ENCODE measurements at places on chromosomes 12 and 14. TPM values are rescaled to one million over a fixed set of nuclear protein-coding genes. Genes with fewer than 3 reads are reported as not detected.

C14orf39 gene
- 0.36 TPM for polyA plus RNA-seq

ZBTB42 gene
- 5.1 TPM for polyA plus RNA-seq

DEGS2 gene
- 8.7 TPM for polyA plus RNA-seq

GZMB gene
- polyA plus RNA-seq, result 0.30 TPM

NINJ2 gene
- 1.5 TPM for polyA plus RNA-seq

SLC6A12 gene
- 15.3 TPM for polyA plus RNA-seq

MGP gene
- polyA plus RNA-seq, result 27.4 TPM

BMAL2 gene
- polyA plus RNA-seq, result 6.2 TPM

INHBC gene
- polyA plus RNA-seq, result 0.26 TPM

CLEC2D gene
- polyA plus RNA-seq, result 11.5 TPM

KSR2 gene
- 0.80 TPM for polyA plus RNA-seq

FOXA1 gene
- 2.5 TPM for polyA plus RNA-seq

Data from renal pelvis (tissue), 12 donors.